Breast epithelium (tissue), 4 donors: ENCODE measurements at places on chromosomes 4 and X.

DNA sequence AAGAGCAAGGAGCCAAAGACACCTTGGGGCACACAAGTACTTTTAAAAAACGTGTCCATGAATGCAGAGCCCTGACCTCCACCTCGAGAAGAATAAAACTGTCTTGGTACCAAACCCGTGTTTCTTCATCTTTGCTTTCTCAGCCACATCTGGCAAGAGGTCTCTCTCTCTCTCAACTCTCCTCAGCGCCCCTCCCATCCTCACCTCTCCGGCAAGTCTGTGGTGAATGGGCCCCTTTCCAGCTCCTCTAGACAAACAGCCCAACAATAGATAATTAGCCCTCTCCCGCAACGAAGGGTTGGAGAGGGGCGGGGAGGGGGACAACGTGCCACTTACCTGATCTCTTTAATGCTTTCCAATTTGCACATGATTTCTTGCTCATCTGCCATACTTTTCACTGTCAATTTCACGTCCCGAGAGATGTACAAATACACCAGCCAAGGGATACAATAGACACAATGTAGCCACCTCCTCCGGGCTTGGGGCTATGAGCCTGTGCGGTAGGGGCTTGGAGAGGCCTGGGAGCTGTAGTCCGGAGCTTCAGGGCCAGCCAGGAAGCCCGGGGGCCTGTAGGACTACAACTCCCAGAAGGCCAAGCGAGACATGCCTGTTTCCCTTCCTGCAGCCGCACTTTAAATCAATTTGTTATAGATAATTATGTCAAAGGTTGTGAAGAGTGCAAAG is at the start of gene ZC4H2:
ZC4H2 (minus strand) TSS at position 462 of the 684 bp plus-strand sequence; CDS start at position 389, 73 bp downstream.
- DNase-seq = peak; percentile 56

DNA sequence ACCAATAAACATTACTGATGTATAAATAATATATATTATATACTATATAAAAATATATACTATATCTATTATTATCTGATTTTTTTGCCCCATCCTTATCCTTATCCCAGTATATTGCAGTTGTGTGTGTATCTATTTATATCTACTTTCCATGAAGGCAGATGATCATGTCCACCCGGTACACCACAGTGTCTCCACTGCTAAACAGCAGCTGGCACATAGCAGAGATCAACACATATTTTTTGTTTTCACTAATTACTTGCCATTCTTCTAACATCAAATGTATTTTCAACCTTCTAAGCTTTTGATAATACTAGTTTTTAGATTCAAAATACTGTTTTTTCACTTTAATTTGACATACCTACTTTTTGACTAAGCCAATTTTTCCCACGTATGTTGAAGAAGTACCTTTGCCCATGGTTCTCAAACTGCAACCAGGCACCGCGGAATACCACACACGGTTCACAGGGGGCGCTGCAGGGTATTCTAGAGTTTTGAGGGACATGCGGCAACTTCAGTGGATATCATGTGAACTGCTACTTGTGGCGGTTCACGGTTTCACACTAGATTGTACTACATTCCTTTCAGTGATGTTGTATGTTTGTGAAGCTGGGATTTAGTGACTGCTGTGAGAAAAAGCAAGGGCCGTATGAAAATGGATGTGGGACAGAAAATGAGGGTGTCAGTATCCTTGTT is 182.5 kb upstream of the NPY2R start:
- no peak for DNase-seq

DNA sequence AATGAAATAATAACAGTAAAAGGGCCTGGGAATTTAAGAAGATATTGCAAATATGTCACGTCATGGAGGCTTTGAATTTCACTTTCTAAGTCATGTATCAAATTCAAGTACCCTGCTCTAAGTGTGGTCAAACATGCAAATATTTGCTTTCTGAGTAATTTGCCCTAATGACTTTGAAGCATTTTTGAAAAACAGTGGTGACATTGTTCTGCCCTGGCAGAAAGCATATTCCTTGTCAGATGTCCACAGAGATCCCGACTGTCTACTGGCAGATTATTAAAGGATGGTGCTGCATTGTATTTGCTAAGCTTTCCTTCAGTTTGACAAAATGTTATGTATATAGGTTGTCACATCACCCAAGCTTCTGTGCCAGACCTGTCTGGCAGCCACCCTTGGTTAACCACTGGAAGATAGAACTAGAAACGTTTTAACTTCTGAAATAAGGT is 92.5 kb downstream of the ANK2 start:
- no peak for DNase-seq

DNA sequence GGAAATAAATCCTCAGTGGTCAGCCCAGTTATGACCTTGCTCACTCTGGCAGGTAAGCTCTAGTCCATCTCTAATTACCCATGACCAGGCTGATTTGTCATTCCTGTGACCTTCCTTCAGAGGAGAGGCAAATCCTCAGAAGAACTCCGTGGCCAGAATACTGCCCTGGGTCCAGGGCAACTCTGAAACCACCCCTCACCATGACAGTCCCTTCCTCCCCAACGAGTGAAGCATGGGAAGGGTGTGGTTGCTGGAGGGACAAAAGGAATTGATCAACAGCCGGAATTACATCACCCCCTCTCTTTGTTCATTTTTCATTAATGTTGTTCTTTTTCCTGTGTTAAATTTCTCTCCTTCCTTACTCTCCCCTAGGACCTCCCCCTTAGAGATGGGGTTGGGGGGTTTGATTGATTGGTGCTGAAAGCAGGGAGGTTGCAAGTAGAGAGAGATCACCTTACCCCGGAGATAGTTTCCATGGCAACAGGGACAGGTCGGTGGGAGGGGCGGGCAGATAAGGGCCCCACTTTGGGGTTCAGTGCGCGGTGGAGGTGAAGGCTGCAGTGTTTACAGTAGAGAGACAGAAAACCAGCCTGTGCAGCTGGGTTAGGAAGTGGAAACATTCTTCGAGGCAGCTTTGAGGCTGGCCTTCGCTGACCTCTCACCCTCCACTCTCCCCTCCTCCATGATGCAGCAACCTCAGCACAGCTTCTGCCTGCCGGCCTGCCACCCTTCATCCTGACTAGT is 647.4 kb downstream of the BCOR start:
- no peak for DNase-seq

- no peak for DNase-seq
Observed at GRCh38 chr4:182449186-182449929, 206.2 kb downstream of the TENM3 start.

DNA sequence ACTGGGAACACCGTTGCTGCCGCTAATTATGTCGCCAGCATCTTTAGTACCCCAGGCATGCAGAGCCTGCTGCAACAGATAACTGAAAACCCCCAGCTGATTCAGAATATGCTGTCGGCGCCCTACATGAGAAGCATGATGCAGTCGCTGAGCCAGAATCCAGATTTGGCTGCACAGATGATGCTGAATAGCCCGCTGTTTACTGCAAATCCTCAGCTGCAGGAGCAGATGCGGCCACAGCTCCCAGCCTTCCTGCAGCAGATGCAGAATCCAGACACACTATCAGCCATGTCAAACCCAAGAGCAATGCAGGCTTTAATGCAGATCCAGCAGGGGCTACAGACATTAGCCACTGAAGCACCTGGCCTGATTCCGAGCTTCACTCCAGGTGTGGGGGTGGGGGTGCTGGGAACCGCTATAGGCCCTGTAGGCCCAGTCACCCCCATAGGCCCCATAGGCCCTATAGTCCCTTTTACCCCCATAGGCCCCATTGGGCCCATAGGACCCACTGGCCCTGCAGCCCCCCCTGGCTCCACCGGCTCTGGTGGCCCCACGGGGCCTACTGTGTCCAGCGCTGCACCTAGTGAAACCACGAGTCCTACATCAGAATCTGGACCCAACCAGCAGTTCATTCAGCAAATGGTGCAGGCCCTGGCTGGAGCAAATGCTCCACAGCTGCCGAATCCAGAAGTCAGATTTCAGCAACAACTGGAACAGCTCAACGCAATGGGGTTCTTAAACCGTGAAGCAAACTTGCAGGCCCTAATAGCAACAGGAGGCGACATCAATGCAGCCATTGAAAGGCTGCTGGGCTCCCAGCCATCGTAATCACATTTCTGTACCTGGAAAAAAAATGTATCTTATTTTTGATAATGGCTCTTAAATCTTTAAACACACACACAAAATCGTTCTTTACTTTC is 1.8 kb downstream of the UBQLN2 start:
- no peak for DNase-seq

- no peak for DNase-seq
Observed at GRCh38 chr4:15695240-15695699, 7.6 kb upstream of the BST1 start.

GRCh38 chr4:39881789-39882188 is 95.9 kb downstream of the PDS5A start:
- DNase-seq = no peak

- no peak for DNase-seq
Observed at GRCh38 chr4:38131371-38132091, 171.3 kb downstream of the PTTG2 start.

GRCh38 chrX:118971552-118971951 is 2.9 kb upstream of the LONRF3 start:
- no peak for DNase-seq

DNA sequence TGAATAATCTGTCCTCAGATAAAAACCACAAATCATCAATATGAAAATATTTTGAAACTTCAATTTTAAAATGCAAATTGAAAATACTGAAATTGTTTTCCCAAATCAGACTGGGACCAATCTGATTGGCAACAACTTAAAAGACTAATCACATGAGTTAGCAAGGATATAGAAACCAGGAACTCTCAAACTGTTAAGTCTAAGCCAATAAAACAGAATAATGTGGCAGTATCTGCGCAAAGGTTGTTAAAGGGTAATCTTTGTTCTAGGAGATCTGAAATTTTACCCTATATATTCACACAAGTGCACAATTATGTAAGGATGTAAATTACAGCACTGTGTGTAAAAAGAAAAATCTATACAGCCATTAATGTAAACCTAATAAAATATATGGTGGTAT is 29.7 kb downstream of the EIF4E start:
- no peak for DNase-seq

- no peak for DNase-seq
Observed at GRCh38 chr4:76747563-76747962, 150.4 kb downstream of the SOWAHB start.

- DNase-seq = no peak
Observed at GRCh38 chr4:123659262-123659661, 262.7 kb downstream of the SPRY1 start.

DNA sequence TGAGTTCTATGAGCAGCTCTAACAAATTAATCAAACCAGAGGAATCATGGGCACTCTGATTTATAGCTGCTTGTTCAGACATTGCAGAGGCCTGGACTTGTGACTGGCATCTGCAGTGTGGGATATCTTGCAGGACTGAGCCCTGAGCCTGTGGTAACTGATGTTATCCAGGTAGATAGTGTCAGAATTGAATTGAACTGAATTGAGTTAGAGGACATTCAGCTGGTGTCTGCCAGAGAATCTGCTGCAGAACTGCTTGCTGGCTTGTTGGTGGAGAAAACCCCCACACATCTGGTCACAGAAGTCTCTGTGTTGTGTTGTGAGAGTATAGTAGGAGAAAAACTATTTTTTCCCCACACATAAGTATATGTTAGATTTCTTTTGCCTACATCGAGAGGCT is 42.2 kb downstream of the SMIM20 start:
- no peak for DNase-seq
